Stimulated activated CD8-positive, alpha-beta memory T cell treated with anti-CD3 and anti-CD28 coated beads, Interleukin-2, amount 100 ng/mL, for 1 hour (primary cell): ENCODE measurements at places on chromosomes 1 and 21.

GRCh38 chr1:51280321-51280978 lies 44.4 kb downstream of the RNF11 start:
- DNase-seq: no peak

DNA sequence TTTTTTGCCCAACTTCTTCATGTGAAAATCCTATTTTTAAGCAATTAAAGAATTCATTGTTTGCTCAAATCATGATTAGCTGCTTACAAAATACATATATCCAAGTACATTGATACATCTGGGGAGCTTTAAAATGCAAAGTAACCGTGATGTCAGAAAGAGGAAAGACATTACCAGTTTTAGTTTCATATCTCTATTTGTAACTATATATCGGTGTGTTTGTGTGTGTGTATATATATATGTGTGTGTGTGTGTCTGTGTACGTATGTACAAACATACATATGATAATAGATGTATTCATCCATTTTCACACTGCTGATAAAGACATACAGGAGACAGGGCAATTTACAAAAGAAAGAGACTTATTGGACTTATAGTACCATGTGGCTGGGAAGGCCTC lies 310.1 kb downstream of the DPYD start:
- DNase-seq: no peak

DNA sequence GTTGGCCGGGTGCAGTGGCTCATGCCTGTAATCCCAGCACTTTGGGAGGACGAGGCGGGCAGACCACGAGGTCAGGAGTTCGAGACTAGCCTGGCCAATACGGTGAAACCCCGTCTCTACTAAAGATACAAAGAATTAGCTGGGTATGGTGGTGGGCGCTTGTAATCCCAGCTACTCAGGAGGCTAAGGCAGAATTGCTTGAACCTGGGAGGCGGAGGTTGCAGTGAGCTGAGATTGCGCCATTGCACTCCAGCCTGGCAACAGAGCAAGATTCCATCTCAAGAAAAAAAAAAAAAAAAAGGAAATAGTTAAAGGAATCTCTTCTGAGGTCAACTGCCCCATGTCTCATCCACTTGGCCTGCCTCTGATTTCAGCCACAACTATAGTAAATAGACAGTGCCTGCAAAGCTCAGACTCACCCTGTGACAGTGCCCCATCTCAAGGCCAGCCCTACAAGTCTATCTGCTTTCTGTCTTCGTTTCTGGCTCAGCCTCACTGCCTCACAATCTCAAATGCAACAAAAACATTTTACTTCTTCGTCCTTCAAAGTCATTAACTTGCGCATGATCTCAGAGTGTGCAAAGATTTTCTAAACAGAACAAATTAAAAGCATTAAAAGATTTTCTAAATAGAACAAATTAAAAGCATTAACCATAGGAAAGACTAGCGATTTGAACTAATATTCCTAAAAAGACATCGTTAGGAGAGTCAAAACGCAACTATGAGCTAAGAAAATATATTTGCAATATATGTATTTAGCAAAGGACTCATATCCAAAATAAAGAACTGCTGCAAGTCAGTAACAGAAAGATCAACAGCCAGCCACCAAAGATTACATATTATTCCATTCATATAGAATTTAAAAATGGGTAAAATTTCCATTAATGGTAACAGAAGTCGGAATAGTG lies 65.0 kb upstream of the PRDX6 start:
- no peak for DNase-seq

DNA sequence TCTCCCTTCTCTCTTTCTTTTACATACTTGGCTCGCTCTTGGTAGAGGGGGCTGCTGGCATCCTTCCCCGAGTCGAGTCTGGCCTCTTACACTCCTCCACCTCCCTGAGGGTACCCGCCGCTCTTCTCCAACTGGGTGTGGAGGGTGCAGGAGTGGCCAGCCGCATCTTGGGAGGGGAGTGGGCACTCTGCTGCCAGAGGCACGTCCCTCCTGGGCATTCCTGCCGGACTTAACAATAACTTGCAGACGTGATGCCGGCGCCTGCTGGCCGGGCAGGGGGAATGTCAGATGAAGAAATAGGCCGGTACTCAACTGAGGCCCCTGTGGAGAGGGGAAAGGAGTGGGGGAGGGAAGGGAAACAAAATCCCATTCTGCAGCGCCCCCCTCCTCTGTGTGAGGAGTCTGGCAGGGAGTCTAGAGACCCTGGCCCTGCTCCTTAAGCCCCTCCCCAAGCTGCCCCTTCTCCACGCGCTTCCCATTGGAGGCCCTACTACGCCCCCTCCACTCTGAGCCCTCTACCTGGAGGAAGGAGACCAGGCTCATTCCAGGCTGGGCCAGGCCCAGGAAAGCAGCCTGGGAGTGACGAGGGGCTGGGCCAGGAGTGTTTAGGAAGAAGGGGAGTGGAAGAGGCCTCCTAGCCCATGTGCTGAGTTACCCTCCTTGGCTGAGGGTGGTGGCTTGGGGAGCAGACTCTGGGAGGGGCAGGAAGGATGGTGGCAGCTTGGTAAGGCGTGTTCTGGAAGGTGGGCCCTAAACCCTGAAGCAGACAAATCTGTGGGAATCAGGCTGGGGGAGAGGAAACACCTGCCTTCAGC lies 1.8 kb downstream of the ATP2B4 start:
- no peak for DNase-seq

DNA sequence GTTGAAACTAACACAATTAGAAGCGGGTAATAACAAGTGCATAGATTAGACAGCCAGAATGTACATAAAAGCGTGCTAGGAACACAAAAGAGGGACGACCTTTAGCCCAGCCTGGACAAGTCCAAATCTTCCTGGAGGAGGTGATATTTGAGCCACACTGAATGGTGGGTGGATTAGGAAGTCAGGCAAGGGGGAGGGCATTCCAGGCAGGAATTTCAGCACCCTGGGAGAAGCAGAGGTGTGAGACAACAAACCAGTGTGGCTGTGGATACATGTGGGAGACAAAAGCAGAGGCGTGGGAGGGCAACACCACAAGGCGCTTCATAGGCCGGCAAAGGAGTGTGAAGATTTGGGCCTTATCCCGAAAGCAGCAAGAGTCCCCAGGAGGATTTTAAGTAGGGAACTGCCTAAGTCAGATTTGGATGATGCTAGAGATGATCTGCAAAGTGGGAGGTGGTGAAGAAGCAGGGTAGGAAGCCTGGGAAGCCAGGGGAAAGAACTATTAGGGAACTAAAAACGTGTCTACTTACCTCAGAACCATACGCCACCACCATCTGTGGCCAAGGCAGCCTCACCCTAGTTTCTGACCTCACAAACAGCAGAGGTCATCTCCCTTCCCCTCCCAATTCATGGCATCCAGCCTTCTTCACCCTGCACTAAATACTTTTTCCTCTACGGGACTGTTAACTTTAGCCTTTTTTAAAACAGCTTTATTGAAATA lies 81.8 kb downstream of the GLUL start:
- no peak for DNase-seq

GRCh38 chr1:189708674-189709073 lies 769.0 kb downstream of the BRINP3 start:
- DNase-seq: no peak

DNA sequence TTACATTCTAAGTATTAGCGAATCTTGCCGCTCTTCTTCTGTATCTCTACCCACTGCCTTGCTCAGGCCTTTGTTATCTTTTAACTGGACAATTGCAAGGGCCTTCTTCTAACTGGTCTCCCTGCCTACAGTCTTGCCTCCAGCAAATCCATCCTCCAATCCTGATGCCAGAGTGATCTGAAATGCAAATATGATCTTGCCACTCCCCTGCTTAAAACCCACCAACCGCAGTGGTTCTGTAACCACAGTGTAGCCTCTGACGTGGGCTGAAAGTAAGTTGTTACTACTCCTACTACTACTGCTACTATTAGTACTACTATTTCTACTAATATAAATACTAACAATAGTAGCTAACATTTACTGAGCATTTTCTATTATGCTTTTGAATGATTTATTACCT lies 12.4 kb downstream of the MOV10 start:
- DNase-seq: no peak

DNA sequence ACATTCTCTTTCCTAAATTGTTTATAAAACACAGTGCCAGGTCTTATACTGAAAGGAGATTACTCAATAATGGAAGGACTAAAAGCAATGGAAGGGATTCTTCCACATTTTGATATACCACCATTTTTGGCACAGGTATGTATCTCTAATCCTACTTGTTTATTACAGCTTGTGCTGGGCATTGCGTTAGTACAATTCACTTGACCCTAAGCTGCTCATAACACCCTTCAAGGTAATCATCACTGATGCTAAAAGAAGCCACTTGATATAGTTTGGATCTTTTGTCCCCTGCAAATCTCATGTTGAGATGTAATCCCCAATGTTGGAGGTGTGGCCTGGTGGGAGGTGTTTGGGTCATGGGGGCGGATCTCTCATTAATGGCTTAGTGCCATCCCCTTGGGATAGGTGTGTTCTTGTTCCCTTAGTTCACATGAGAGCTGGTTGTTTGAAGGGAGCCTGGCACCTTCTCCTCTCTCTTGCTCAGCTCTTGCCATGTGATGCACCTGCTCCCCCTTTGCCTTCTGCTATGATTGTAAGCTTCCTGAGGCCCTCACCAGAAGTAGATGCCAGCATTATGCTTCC lies 71.1 kb downstream of the NIBAN1 start:
- no peak for DNase-seq

DNA sequence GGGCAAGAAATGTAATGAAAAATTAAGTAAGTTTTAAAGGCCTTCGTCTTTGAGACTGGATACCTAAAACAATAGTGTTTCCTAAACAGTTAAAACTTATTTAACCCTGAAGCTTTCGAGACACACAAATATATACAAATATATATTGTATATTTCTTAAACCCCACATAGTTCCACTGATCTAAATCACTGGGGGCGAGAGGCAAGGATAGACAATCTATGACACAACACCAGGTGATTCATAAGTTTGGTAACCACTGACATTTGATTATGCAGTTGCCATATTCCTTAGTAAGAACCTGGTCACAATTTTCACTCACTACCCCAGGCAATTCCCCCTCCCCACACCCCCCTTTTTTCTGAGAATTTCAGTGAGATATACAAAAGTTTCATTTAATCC lies 55.3 kb upstream of the BOLA1 start:
- DNase-seq: no peak

DNA sequence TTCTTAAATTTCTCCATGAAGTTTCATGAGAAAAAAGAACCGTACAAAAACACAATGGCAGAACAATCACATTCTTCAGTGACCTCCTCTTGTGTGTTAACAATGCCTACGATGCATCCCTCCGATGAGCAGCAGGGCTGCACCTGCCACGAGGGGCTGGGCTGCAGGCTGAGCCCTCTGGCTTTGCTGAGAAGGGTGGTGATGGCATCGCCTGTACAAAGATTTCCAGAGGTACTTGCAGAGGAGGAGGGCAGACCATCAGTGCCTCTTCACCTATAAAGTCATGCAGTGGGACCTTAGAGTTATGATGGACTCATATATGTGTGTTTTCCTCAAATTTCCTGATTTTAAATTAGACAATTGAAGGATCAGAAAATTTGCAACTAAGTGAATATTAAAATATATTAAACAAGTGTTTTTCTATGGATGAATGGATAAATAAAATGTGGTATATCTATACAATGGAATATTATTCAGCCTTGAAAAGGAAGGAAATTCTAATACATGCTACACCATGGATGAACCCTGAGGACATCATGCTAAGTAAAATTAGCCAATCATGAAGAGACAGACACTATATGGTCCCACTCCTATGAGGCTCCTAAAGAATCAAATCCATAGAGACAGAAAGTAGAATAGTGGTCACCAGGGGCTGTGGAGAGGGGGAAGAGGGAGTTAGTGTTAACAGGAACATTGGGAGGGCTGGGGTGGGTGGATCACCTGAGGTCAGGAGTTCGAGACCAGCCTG lies 489.3 kb downstream of the SIPA1L2 start:
- no peak for DNase-seq

- no peak for DNase-seq
Measured at GRCh38 chr1:16438924-16439323, 1.6 kb upstream of the NECAP2 start.

GRCh38 chr1:153277852-153278251 lies 18.4 kb downstream of the LORICRIN start:
- no peak for DNase-seq

GRCh38 chr1:61332196-61332753 lies 249.9 kb downstream of the NFIA start:
- DNase-seq: no peak

DNA sequence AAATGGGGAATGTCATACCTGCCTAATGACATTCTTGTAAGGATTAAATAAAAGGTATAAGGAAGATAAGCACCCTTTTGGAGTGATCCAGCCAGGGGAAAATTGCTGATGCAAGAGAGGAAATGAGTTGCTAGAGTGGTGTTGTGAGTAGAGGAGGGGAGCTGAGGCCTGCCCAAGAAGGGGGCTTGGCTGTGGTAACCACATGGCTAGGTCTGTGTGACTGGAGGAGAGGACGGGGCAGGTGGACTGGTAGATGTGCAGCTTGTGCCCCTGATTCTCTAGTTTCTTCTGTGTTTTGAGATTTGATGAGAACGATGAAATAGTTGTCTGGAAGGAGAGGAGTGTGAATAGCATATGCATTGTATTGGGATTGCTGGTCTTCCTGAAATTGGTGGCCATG lies 6.6 kb downstream of the TXLNA start:
- DNase-seq: no peak

- no peak for DNase-seq
Measured at GRCh38 chr1:29249951-29250581, 13.7 kb downstream of the PTPRU start.

GRCh38 chr1:31564606-31564989 lies 11.7 kb upstream of the TINAGL1 start:
- no peak for DNase-seq
